ENCODE measurements at places on chromosomes 11 and 22.

DNA sequence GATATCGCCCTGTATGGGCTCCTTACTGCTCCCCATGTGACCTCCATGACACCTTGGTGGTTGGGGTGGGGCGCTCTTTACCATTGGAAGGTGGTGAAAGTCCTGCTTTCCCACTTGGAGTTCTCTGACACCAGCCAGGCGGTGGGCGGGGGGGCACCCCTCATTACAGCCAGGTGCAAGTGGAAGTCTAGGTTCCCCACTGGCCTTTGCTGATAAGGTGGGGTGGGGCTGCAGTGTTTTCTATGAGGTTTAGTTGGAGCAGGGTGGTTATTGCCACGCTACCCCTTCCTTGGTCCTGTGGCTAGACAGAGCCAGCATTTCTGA is 5.5 kb upstream of the SLC37A2 start:
- DNase-seq: no peak

GRCh38 chr11:20452585-20452984 is 65.1 kb downstream of the PRMT3 start:
- no peak for DNase-seq

DNA sequence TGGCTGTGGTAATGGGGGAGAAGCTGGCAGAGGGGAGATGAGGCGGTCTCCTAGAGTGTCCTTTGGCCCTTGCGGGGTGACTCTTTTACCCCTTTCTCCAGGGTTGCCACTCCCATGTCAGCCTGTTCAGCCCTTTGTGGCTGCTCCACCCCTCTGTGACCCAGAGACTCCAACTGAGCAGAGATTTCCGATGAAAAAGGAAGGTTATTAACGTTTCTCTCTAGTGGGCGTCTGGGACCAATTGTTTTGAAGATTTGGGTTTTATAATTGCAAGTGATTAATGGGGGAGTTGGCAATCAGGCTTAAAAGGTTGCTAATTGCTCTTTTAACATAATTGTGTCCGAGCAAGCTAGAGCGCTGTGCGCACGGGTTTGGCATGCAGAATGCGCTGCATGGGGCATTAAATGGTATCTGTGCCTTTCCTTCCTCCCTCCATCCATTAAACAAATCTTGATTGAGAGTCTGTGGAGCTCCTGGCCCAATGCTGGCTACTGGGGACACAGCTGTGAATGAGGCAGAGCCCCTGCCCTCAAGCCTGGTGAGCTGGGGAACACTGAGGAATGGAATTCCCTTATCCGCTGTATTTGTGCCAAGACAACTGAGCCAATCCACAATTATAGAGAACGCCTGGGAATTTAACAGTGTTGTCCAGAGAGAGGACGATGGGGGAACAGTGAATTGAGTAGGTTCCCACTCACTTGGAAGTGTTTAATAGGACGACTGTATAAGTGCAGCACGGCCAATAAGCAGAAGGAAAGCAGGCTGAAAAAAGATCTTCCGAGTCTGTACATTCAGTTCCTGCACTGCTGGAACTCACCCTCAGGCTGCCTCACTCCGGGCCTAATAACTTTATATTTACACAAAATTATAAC is 295.9 kb downstream of the MIAT start:
- no peak for DNase-seq

DNA sequence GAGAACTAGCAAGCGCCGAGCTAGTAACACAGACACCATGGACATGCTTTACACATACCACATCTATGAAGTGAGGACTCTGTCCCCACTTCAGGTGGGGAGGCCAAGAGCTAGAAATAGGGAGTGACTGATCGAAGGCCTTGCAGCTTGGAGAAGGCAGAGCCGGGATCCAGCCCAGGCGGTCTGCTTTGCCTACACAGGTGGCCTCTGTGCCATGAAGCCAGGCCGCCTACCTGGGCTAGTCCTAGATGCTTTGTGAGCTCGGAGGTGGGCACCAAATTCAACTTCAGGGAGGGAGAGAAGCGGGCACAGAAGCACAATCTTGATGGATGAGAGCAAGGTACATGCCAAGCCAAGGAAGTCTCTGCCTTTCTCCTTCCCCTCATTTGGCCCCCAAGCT is 117.2 kb downstream of the TIMP3 start:
- DNase-seq: no peak

DNA sequence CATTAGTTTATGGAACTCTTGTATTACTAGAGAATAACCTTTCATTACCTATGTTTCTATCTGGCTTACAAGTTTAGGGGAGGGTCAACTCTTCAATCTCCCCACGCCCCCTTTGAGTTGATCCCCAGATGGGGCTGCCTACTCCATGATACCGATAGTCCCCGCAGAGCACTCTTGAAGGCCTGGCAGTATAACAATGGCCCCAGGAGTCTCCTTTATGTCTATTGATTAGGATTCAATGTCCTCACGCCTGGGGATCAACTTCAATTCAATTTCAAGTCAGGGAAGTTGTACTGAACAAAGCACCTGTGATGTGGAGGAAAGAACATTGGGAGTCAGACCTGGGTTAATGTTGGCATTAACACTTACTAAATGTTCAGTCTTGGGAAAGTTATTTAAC is 520.2 kb downstream of the METTL15 start:
- no peak for DNase-seq

All from dorsolateral prefrontal cortex (tissue), 122 donors.